CD4-positive, alpha-beta memory T cell (primary cell): ENCODE measurements at places on chromosomes 3 and 15. TPM values are rescaled to one million over a fixed set of nuclear protein-coding genes. Genes with fewer than 3 reads are reported as not detected.

Gene CCDC51
- 5.1 TPM for total RNA-seq

Gene IMPG2
- 0.81 TPM for total RNA-seq

Gene ISLR
- not detected for total RNA-seq

Gene UCN2
- total RNA-seq, result not detected

Gene ADAMTS9
- total RNA-seq, result not detected

Gene BFSP2
- total RNA-seq, result not detected

Gene EFHB
- total RNA-seq, result 1.5 TPM

DNA sequence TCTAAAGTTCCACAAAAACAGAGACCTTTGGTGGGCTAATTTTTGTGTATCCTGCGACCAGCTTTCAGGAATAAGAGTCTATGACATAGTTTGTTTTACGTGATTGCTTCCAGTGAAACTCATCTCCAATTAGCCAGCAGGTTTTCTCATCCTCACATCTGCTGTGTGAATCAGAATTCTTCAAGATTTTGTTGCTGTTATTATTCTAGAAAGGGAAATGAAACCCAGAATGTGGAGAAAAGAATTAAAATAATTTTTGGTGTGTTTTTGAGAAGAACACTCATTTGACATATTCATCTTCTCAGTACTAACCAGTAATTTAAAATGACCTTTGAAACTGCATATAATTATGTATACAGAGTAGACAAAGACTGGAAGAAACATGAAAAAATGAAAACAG is 175.9 kb downstream of the USP13 start:
- DNase-seq, result no peak

DNA sequence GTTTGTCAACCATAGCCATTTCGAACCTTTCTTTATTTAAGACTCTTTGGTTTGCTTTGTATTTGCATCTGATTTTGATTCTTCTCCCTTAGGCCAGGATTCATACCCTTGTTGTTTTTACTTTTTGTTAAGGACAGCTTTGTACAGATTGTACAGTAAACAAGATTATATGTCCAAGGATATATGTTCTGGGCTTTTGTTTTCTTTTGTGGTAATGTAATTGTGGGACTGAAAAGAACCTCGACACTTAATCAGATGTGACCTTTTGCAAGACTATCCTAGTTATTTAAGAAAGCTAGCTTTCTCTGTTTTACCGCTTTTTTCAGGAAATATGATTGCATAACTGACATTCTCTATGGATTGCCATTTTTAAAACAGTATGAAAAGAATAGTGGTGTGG is 67.0 kb upstream of the SAMMSON start:
- DNase-seq, result no peak

DNA sequence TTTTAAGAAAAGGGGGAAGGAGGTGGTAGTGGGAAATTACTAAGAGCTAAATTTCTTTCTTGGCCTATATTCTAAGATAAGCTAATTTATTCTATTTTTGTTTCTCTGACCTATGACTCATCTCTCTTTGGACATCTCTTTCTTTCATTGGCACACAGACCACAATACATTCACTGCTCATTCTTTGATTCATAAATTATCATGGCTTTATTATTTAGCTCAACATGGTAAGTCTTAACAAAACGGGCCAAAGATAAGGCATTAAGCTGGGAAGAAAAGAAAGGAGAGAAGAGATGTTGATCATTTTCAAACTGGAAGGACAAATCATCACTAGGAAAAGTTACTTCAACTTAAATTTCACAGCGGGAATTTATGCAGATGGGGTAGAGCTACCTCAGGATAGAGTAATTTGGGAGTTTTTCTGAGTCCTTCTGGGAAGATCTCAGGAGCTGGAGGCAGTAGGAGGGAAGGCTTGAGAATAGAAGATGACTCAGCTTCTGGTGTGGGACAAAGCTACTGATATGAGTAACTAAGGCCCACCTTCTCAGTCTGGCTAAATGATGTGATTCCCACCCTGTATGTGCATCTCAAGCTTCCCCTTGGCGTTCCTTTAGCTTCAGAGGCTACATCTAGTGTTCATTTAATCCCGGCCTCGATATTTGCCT is 7.5 kb upstream of the ALCAM start:
- DNase-seq, result no peak

GRCh38 chr3:105976196-105976595 is 107.4 kb upstream of the CBLB start:
- DNase-seq, result no peak

DNA sequence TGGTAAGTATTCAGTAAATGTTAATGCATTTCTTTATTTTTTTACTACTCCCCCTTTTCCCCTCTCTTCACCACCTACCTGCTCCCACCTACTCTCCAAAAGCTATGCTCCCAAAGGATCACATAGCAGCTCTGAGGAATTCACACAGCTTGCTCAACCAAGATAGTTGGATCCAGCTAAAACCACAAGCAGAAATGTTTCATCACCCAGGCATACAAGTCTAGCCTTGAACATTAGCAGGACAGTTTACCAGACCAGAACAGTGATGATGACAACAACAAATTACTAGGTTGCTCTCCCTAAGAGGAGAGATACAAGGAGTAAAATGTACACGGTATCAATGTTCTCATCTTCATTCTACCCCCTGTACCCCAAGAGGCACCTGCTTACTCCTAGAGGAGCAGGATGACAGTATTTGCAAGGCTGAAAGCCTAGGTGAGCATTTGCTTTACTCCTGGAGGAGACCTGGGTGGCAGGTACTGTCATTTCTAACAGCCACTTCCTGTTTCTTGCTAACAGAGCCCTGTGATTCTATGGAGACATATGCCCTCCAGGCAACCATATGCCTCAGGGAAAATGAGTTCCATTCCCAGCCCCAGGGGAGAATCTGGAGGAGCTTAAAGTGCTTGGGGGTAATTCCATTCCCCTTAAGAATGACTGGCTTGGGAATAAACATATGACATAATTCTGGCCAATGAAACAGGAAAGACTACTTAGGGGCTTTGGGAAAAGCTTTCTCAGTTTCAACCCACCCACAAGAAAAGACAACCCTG is 237.5 kb downstream of the NTRK3 start:
- DNase-seq, result no peak

GRCh38 chr15:48802867-48803266 is 8.0 kb downstream of the CEP152 start:
- no peak for DNase-seq

DNA sequence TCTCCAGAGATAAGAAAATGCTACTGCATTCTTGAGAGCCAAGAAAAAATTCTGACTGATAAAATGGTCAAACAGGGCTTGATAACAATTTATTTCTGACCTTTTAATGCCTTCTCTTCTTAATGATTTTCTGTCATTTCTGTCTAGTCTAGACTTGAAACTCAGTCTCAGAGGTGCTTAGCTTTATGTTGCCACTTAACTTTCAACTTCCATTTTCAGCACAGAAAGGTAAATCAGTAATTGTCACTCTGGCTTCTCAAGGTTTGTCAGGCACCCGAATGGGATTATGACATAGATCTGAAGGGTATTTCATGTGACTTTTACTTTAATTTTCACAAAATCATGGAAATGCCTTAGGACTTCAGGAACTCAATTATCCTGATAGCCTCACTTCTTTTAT is 155.4 kb upstream of the GBE1 start:
- DNase-seq, result no peak

DNA sequence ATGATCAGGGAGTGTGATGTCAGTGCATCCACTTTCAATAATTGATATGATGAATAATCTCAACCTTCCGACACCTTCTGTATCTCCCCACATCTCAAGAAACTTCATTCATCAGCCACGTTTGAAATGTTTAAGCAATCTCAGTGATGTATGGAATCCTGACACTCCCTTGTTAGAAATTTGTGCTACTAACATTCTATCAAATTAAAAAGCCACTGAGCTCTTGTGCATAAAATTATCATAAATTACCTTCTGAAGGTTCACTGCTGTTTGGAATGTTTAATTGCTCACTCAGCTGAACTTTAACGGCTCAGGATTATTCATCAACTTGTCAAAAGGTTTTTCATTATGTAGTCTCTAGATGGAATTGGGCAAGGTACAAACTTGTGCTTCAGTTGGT is 108.4 kb upstream of the DPH6 start:
- no peak for DNase-seq

DNA sequence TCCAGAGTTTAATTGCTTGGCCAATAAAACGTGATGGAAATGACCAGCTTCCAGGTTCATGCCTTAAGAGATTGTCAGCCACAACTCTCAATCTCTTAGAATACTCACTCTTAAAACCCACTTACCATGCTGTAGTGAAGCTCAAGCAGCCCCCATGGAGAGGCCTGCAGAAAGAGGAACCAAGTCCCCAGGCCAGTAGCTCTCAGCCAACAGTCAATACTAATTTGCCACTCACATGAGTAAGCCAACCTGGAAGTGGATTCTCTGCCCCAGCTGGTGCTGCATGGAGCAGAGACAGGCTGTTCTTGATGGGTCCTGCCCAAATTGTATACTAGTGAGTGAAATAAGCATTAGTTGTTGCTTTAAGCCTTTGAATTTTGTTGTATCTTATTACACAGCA is 155.9 kb downstream of the OXSM start:
- no peak for DNase-seq

- DNase-seq, result no peak
These were observed 632 bp upstream of the DHX36 start for GRCh38 chr3:154324919-154325318.

DNA sequence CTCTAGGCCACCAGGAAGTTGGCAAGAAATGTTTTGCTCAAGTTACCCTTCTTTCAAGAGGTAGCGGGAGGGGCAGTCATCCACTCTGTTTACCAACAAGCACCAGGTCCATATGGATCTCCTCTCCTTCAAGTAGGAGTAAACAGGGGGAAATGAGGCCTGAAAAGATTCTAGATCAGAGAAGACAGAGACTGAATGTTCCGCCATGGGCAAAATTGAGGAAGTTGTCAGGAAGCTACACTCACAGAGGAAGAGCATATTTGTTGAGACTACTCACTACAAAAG is 81.6 kb downstream of the KLF15 start:
- no peak for DNase-seq

GRCh38 chr15:80906159-80906766 is 83.4 kb downstream of the MESD start:
- DNase-seq, result no peak

GRCh38 chr3:126014252-126014651 is 45.3 kb downstream of the ROPN1B start:
- no peak for DNase-seq

- DNase-seq, result no peak
These were observed 280.1 kb upstream of the RASGRP1 start for GRCh38 chr15:38844736-38845135.

DNA sequence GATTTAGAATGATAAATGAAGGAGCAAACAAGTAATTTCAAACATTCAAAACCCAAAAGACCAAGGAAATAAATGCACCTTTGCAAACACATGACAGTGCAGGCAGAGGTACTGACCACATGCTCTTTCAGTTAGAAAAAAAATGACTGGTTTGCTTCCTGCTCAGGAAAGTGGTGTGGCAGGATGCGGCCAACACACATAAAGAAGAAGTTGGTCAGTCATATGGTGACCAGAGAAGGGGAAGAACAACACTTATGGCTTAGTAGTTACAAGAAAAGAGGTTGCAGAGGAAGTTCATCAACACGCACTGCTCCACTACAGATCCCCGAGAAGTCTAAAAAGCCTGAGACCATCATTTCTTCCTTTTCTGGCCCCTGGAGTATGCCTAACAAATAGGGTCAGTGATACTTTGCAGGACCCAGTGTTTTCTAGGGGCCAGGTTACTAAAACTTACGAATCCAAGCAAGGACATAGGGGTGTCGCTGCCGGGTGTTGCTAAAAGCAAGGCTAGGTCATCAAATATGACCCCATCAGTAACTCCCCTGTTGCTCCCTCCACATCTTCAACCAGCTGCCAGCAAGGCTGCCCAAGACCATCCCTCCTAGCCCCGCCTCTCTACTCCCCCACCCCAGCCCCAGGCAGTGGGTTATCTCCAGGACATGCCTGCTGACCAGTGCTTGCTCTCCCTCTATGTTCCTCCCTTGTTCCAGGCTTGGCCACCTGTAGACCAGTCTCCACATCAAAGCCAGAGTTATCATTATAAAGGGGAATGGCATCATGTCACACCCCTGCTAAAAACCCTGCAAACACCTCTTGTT is 11.2 kb downstream of the ATP8B4 start:
- DNase-seq, result no peak

GRCh38 chr15:86317384-86317740 is 237.7 kb downstream of the AGBL1 start:
- no peak for DNase-seq

- no peak for DNase-seq
These were observed 83.1 kb downstream of the CPN2 start for GRCh38 chr3:194267744-194268653.

DNA sequence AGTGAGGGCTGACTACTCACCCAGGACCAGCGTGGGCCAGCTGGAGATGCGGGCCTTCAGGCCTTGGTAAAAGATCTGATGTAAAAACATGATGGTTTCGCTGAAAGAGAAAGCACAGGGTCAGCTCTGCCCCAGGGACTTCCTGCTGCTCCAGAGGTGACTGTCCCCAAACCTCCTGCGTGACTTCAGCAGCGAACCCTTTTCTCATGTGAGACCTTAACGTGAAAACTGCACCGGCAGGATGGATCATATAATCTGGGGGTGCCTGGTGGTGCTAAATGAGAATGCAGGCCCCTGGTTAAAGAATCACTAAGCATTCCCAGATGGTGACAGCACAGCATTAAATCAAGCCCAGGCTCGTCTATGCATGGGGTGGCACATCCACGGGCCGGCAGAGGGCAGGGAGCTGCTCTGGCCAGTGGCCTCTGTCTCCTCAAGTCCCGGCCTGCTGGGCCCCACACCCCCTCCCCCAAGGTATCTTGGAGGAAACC is 55.4 kb downstream of the RASGRF1 start:
- no peak for DNase-seq

DNA sequence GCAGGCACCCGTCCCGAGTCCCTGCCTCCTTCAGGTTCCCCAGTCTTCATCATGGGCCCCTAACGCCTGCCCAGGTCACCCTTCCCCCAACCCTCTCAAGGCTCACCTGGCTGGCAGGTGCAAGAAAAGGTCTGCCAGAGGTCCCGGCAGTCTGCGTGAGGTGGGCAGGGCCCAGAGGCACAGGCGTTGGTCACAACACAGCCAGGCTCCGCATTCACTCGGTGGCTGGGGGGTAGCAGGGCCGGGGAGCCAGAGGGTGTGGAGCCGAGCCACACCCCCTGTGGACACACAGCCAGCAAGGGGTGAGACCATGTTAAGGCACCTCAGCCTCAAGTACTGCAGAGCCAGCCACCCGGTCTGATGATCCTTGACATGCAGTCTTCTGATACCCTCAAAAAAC is 10.9 kb downstream of the CELSR3 start:
- DNase-seq, result no peak

GRCh38 chr3:172924546-172924945 is 174.0 kb downstream of the ECT2 start:
- DNase-seq, result no peak
